ENCODE measurements at places on chromosomes 1 and 21.
A peak's percentile ranks its signal among the peaks of the same experiment; 100 is the strongest.

- no peak for DNase-seq
Measured at GRCh38 chr1:55062801-55063576, 23.6 kb downstream of the PCSK9 start.

DNA sequence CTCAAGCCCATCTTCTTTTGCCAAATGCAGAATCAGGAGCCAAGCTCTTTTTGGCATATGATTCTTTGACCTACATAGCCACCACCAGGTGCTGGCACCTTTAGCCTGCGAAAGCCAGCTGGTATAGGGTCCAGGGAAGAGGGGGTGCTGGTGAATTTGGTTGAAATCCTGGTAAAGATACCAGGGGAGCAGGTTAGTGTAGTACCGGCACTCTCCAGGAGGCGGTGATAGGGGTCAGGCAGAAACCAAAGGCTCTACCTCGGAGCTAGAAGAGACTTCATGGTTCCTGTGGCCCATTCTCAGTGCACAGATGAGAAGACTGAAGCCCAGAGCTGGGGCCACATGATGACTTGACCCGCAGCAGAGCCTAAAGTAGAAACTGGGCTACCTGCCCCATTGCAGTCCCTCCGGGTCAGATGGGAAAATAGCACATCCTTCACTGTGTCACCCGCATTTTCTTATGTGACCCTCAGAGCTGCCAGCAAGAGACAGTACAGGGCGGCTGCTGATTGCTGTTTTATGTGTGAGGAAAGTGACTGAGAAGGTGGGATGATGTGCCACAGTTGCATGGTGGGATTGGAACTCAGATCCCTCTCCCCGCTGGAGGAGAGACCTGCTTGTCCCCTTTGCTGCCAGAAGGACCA, 36.0 kb upstream of the IL19 start:
- peak; percentile 63 for DNase-seq

DNA sequence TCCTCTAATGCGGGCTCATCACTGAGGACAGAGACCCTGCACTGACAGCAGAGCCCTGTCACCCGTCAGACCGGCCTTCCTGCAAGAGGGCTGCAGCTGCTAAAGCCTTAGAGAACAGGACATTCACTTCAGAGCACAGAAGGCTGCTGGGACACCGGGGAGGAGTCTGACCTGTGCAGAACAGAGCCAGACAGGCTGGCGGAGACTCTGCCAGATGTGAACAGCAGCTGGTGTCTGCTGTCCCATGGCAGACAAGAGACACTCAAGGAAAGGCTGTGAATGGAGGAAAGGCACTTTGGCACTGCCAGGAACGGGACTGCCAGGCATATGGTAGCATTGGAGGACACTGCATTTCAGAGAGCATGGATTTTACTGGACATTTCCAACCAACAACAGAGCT, 21.4 kb downstream of the MRAP start:
- DNase-seq, result no peak

DNA sequence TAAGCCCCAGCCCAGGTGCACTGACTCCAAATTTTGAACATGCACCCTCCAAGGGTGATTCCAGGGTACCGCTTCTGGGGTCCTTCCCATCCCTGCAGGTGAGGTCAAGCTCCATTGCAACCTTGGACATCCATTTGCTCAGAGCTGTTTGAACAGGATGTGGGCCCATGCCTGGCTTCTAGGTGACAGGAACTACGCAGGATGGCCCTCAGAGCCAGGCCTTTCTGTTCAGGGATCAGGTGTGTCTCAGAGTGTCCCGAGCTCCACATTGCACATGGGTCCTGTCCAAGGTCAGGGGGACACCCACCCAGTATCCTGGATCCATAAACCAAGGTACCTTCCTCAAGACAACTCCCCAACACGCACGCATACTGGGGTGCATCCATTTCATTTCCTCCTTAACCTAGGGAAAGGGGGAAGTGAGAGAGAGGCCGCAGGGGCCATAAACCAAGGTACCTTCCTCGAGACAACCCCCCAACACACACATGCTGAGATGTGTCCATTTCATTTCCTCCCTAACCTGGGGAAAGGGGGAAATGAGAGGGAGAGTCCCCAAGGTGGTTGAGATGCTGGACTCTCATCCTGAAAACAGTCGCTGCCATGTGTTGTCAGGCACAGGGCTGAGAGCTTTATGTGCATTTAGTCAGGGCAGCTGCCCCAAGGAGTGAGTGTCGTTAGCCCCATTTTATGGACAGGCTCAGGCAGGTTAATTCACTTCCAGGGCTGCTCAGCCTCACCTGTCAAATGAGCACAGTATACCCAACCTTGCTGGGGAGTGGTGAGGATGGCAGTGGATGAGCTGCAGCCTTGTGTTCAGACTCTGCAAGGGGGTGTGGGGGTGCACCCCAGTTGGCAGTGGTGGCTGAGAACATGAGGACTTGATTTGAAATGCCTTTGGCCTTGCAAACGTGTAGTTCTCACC, 2.1 kb downstream of the SLC66A1 start:
- DNase-seq, result no peak

DNA sequence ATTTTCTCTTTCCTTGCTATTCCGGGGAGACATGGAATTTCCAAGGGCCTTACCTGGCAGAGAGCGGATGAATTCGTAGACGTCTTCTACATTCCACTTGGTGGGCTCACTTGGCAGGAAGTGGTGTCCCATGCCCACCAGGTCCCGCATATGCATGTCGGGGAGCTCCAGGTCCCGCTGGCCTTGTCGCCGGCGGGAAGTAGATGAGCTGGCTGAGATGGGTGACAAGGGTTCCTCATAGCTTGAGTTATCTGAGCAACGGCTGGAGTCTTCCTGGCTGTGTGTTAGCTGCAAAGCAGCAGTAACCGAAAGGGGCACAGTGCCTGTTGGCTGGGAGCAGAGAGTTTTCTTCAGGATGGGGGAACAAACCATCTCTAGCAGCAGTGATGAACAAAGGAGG, 7.9 kb upstream of the A3GALT2 start:
- no peak for DNase-seq

DNA sequence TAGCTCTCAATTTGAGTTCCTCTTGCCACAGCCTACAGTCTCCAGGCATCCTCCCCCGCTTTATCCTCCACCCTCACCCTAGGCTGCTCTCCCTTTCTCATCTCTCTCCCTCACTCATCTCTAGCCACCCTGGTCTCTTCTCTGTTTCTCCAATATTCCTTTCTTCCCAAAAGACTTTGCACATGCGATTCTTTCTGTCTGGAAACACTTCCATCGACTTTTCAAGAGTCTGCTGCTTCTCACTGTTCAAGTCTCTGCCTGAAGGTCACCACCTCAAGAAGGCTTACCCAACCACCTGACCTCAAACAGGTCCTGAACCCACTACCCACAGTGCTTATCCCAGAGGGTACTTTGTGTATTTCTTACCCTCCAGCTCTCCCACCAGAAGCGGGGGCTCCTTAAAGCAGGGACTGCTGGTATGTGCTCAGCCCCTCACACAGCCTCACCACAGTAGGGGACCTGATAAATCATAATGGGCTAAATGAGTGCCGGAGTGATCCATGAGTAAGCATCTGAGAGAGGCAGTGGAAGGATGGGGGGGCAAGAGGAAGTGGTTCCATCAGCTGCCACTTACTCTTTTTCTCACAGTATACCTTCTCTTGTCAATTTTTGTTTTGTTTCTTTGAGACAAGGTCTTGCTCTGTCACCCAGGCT, 14.3 kb upstream of the KRTAP19-8 start:
- no peak for DNase-seq

DNA sequence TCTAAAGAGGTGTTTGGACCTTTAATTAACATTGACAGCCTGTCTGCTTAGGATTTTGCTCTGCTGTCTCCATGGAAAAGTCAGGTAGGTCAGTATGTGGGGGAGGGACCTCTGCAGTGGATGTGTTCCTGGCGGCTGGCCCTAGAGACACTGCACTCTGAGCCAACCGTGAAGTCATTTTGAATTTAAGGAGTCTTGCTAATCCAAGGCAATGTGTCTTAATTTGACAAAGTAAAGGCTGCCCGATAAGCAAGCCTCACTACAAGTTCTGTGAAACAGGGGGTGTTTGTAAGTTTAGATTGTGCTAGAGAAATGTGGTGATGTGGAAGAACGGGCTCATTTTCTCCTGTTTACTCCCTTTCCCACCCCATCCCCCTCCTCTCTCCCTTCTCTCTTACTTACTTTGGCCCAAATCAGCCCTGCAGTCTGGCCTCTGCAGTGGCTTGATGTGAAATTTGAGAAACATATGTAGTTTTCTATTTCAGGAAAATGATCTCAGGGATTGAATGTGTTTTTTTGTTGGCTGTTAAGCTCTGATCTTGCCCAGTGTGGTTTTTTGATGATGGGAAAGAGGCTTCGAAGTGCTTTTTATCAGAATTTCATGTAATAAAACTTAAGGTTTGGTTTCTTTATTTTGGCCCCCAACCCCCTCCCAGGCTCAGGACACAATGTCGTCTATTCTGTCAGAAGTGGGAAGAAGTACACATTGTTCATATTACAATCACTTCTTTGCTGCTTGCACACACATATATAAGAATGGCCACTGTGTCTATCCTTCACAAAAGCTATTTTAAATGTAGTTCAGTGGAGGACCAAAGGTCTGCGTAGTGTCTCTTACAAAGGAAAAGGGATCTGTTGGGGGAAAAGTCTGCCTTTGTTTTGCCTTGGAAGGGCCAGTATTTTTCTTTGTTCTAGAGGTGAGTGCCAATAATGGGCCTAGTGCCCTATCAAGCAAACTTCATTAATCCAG, 96.6 kb downstream of the FGGY start:
- no peak for DNase-seq

DNA sequence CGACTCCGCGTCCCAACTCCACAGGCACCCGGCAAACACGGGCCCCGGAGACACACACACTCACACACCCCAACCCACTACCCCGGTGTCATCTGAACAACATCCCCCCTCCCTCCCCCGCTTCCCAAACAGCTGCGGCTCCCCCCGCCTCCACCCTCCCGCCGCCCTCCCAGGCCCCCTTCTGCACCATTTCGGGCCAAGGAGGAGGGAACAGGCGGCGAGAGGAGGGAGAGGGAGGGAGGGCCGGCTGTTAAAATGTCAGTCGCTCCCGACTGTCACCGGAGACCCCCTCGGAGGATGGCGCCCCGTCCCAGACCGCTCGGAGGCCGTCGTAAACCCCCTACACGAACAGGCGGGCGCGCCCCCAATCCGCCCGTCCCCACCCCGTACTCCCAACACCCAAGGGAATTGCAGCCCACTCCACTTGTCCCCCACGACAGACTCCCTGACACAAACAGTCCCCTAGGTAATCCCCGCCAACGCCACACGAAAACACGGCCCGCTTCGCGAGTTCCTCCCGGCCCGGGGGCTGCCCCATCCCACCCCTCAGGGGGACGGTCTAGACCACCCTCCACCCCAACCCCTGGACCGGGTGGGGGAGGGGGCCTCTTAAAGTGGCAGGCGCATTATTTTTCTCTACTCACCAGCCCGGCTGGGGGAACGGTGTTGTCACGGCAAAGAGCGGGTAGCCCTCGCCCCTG, 583 bp downstream of the MEF2D start:
- no peak for DNase-seq

- DNase-seq, result no peak
Measured at GRCh38 chr1:207868251-207868773, 42.6 kb downstream of the CD34 start.

- no peak for DNase-seq
Measured at GRCh38 chr1:117017648-117018047, 16.1 kb downstream of the CD101 start.

GRCh38 chr1:15849775-15850324, 2.3 kb downstream of the SPEN start:
- DNase-seq, result no peak

DNA sequence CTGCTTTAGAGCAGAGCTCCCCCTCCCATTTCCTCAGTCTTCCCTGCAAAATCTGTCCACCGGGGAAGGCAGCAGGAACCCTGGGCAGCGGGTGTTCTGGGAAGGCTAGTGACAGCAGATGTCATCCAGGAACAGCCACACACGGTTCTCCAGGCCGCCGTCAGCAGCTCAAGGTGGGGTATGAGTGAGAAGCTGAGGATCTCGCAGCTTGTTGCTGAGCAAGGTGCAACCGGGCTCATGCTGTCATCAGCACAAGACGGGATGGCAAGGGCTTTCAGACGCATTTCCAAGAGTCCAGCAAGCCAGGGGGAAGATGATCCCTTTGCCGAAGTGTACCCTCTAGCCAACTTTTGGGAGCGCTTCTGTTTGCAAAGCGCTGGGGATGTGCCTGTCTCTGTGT, 23.0 kb upstream of the SPSB1 start:
- no peak for DNase-seq

- no peak for DNase-seq
Measured at GRCh38 chr1:109733236-109733870, 7.5 kb downstream of the GSTM3 start.

DNA sequence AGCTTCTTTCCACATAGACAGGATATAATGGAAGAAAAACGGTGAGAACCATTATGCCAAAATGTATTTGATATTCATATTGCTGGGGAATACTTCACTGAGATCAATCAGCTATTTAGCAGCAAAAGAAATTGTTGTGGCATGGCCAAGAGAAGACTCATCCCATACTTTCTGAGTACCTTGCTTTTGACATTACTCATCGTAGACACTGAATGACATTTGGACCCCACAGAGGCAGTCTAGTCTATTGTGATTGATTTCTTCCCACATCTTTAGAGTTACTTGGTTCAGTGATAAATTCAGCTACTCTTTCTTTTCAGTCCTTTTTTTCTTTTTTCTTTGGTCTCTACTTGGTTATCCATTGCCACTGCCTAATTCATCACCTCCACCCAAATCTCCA, 22.1 kb downstream of the ATP1B1 start:
- DNase-seq, result no peak

GRCh38 chr1:155859881-155860871, 809 bp downstream of the SYT11 start:
- peak; percentile 27 for DNase-seq

DNA sequence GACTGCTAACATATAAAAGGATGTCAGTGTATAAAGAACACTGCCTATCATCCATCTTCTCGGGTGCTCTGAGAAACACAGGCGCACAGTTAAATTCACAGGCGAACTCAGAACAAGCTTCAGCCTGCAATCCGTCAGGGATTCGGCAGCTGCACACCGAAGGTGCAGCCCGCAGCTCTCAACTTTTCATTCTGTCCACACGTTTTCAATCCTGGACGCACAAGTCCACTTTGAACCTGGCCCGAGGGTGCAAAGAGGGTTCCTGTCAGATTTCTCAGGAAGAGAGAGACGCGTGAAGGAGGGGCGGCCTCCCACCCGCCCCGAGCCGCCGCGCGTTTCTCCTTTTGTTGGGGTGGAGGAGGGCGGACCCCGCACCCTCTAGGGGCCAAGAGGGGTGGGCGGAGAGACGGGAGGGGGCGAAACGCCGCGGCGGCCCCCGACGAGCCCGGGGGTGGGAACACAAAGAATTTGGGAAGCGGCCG, 724 bp downstream of the DOCK7 start:
- no peak for DNase-seq
